CD4-positive, alpha-beta T cell treated with Interleukin-21 for 1 hour (primary cell): ENCODE measurements at places on chromosomes 5 and 9.

GRCh38 chr9:79357616-79358015 is 214.1 kb upstream of the TLE4 start:
- no peak for DNase-seq

DNA sequence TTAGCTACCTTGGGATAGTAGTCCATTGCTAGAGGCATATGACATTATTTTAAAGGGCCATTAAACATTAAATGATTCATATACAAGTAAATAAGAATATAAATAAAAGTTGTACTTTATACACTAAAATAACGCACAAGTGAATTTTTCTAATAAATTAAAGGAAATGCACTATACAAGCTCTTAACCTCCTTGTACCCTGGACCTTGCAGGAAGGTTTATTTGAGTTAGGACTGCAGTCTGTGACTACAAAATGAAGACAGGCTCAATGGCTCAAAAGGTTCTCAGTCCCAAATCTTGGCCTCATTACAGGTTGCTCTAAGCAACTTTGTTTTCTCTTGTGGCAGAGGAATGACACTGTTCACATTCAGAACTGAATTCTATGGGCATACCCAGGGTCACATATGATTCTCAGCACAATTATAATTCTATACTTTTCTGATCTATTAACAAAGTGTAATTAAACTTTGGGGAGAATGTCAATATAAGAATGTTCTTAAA is 34.4 kb downstream of the FEM1C start:
- no peak for DNase-seq

DNA sequence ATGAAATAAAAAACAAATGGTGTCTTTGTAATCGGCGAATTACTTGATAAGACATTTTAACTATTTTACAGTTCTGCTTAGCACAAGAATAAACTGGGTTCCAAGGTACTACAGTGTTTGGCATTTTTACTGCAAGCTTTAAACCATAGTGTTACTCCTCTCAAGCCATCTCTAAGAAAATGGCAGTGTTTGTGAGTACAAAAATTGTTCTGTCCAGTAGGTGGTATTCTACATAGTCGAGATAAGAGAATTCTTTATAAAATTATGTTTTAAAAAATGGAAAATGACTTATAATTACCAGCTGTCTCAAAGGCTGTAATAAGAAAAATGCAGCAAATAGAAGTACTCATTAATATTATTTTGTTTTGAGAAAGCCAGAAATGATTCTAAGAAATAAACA is 3.2 kb downstream of the SMIM15 start:
- no peak for DNase-seq

DNA sequence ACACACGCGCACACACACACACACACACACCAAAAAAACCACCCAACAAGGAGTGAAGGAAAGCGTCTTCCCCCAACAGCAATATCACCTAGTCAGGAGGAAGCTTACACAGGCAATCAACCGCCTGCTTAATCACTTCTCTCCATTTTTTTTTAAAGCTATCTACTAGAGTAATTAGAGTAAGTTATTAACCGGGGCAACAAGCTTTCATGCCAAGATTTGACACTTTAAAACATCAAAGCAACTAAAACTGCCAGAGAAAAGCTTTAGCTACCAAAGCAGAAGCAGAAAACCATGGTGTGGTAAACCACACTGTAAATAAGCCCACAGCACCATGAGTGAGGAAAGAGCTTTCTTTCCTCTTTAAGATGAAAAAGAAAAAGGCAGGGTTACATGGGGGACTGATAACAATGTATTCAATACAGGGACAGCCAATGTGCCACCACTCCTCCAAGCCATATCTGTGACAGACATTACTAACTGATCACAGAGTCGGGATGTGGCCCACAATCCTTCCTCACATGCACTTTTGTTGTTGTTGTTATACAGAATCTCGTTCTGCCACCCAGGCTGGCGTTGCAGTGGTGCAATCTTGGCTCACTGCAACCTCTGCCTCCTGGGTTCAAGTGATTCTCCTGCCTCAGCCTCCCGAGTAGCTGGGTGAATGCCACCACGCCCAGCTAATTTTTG is 282.1 kb downstream of the CRB2 start:
- DNase-seq: peak; percentile 61

DNA sequence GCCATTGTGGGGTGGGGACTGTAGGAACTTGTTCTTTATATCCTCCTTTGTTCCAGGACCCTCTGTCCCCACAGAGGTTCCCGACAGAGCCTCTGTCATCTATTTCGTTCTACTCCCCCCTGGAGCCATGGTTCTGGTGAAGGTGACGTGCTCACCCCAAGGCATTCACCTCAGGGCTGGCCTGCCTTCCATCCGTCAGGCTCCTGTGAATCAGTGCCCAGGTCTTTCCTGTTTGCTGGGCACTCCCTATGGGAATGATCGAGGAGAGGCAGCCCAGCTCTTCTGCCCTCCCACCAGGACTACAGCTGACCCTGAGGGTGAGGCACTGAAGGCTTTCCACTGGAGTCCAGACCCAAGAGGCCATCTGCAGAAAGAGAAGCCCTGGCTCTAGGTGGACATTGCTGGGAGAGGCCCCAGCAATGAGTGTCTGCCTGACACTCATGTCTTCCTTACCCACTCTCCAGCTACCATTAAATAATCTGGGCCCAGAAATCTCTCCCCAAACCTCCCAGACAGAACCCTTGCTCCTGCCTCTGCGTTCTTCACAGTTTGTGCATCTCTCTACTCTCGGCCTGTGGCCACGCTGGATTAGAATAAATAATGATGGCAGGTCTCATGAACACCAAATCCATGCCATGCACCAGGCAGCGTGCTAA is 214.2 kb downstream of the FSTL4 start:
- DNase-seq: no peak

GRCh38 chr9:35948901-35949318 is 9.0 kb downstream of the OR2S2 start:
- DNase-seq: no peak

DNA sequence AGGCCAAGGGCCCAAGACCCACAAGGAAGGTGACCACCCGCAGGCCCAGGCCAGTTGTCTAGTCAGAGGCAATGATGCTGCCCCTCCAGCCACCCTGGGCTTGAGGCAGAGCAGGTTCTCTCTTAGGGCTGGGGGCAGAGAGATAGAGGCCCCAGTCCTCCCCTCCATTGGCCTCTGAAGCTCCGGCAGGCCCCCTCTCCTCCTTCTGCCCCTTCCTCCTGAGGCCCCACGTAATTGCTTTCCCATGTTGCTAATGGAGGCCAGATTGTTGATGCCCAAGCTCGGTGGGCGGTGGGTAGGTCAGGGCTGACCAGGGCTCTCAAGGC is 26.6 kb upstream of the ENHO start:
- DNase-seq: no peak

GRCh38 chr5:89229331-89230070 is 346.5 kb upstream of the MEF2C start:
- DNase-seq: no peak

DNA sequence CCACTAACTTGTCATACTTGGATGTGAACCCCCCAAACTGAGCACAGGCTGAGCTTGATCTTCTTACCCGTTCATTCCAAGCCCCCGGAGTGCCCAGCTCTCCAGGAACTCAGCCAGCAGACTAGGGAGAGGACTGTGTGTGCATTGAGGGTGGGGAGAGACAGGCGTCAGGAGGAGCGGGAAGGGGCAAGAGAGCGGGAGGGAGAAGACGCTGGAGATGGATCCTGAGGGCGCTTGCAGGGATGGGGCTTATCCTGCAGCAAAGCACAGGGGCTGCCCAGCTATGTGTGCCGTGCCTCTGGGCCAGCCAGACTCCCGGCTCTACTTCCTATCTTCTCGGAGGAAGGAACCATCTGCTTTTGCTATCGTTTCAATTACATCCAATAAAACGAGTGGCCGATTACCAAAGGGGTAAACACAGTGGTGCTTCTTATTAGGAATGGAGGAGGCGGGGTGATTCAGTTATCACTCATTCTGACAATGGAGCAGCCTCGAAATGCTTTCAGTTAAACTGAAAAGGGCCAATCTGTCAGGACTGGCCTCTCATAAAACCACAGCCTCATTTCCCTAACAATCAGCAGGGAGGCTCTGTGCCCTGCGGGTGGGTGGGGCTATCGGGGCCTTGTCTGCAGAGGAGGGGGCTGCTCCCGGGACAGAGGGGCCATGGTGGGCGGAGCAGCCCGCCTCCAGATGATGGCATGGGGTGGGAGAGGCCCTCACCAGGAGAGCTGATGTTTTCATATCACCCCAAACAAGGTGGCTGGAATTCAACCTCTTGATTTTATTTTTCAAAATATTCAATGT is 168.2 kb downstream of the DAB2IP start:
- no peak for DNase-seq

GRCh38 chr5:147369742-147370374 is 135.0 kb downstream of the STK32A start:
- no peak for DNase-seq

DNA sequence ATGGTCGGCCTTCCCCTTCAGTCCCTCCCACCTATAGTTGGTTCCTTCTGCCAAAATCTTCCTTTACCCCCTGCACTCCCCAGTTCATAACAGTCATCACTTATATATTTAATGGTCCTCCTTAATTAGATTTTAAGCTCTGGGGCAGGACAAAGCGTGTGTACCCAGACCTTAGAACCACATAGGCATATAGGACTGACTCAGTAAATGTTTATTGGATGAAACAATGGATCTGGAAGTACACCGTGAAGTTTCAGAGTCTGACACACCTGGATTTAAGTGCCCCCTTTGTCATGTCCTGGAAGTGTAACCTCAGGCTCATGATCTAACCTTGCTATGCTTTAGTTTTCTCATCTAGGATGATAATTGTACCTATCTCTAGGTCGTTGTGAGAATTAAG is 32.0 kb downstream of the STARD4 start:
- DNase-seq: no peak

DNA sequence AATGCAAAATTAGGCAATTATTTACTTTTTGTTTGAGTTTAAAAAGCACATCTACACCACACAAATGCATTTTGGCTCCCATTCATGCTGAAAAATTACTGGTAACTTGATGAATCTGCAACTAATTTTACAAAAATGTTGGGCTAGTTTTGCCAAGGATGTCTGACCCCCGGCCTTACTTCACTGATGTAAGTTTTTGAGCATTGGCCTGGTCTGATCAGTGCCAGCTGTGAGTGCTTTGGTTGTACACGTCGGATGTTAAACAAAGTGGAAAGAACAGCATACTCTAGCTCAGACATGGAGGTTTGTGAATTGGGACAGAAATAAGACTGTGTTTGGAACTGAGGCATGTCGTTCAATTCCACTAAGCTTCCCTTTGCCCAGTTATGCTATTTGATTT is 1044.2 kb downstream of the TLE4 start:
- DNase-seq: no peak

DNA sequence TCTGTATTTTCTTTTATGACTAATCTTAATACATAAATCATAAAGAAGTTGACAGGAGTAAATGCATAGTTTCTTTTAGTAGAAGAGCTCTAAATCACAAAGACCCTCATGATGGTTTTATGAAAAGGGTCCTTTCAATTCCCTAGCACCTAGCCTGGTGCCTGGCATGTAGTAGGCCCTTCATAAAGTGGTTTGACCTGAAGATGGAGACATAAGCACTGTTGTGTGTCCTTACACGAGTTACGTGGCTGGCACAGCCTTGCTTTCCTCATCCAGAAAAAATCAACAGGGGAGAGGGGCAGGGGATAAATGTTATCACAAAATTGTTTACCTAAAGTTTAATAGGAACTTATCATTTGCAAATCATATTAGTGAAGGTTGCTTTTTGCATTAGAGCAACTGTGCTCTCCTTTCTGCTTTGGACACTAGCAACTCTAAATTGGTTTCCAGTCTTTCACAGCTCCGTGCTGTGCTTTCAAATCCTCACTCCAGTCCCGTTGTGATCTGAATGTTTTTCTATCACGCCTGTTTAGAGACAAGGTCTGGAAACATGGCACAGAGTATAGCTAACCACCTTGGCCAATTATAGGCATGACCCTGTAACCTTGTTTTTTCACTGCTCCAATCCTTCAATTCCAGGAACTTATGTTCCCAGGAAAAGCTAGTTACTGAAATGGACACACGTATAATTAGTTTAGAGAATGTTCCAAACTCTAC is 55.7 kb downstream of the ARL15 start:
- no peak for DNase-seq

DNA sequence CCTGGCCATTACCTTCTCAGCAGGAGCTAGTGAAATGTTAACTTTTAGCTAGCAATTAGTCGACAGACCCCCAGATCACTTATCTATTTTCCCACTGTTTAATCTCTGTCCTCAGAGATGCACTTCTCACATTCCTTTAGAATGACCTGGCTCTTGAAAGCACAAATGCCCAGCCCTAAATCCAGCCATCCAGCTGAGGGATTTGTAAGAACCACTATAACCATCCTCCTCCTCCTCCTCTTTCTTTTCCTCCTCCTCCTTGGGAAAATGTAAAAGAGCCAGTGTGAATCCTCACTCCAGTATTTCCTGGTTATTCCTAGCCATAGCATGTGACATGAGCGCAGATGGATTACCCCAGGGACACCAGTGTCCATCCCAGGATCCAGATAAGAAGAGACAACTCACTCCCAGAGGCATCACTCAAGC is 124.3 kb downstream of the ENC1 start:
- DNase-seq: no peak

DNA sequence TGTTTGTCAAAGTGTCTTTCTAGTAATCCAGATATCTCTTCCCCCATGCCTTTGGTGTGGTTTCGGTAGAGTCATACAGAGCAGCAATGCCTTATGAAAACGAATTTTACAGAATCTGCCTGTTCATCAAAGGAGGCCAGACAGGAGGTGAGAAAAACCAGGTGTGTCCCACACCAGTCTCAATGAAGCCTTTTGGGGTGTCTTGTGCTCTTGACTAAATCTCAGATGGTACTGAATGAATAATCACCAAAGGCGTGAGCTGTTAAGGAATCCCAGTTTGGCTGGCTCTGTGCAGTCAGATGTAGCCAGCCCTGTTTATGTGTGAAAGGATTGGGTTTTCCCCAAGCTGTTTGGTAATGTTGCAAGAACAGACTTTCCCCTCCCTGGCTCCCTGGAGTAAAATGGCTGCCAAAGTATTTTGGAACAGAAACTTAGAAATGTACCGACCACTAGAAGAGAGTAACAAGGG is 70.8 kb upstream of the CDKN2B start:
- peak; percentile 66 for DNase-seq

- no peak for DNase-seq
These were observed 74.3 kb upstream of the SPEF2 start for GRCh38 chr5:35543408-35543807.

GRCh38 chr5:132385326-132386105 is 16.0 kb downstream of the SLC22A5 start:
- peak; percentile 83 for DNase-seq

- DNase-seq: no peak
These were observed 617.3 kb upstream of the ST8SIA4 start for GRCh38 chr5:101520417-101520816.

GRCh38 chr9:85586684-85587083 is 155.1 kb downstream of the AGTPBP1 start:
- no peak for DNase-seq

GRCh38 chr5:53884417-53884816 is 324.0 kb downstream of the NDUFS4 start:
- DNase-seq: no peak
